ENCODE measurements at places on chromosomes 5 and 9.

DNA sequence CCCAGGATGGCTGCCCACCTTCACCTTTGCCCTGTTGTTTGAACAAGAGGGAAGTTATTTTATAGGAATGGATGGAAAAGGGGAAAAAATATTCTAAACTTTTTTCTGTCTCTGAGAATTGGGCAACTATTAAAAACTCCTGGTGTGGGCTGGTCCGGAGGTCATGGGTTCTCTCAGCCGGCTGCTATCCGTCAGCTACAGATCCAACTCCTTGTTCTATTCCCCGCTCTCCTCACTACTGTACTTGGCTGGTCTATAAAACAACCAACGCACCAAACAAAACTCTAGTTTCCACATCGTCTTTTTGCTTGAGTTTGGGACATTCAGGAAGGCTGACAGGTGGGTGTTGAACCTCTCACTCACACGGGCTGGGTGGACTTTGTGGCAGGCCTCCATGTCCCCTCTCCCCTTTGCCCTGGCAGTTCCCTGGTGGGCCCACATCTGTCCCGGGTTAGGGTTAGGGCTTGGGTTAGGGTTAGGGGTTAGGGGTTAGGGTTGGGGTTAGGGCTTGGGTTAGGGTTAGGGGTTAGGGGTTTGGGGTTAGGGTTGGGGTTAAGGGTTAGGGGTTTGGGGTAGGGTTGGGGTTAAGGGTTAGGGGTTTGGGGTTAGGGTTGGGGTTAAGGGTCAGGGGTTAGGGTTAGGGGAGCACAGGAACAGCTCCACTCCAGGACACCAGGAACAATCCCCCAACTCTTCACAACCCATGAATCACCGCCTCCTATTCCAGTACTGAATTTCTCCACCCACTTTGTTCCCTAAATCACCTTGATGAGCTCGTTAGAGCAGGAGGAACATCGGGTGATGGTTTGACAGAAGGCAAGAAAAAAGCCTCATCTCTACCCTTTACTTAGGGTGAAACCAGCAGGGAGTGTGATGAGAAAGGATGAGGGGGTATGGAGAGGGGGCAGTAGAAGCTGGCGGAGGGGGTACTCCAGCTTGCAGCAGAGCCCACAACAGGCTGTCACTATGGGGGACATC is 302.1 kb upstream of the IRX4 start:
- no peak for DNase-seq

- DNase-seq = peak; percentile 5
Observed at GRCh38 chr5:77292026-77292757, 81.7 kb downstream of the PDE8B start.

DNA sequence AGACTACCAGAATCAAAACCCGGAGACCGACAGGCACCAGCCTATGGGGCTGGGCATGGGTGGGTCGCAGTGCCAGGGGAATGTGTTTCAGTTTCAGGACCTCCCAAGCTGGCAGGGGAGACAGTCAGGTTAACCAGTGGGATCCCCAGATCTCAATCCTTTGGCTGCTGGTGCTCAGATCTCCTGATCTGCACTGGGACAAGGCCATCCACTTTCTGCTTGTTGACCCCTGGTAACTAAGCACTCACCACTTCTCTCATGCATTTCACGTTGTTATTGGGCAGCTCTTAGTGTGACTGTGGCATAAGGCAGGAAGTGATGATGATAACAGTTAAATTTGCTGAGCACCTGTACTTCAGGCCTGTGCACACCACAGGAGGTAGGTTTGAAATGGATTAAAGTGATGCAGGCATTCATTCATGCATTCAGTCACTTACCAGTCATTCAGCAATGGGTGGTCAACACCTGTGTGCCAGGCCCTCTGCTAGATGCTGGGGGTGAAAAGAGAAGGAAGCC is 42.1 kb upstream of the STXBP1 start:
- no peak for DNase-seq

DNA sequence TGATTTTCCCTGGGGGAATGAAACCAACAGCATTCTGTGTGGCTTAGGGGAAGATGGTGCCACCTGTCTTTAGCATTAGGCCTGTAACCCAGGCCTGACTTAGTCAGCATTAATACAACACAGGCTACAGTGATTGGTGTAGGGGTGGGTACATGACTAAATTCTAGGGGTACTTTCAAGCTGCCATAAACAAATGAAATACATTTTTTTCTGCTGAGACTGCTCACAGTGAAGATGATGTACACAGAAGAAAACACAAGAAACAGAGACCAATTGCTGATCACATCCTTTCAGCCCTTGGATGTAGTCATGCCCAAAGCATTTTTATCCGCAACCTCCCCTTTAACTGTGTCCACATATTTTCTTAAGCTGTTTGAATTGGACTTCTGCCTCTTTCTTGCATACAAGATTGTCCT is 527.2 kb downstream of the KCTD16 start:
- DNase-seq = no peak

- DNase-seq = no peak
Observed at GRCh38 chr5:165877475-165877874, 2372.1 kb downstream of the MAT2B start.
